Stimulated activated CD4-positive, alpha-beta T cell treated with anti-CD3 and anti-CD28 coated beads, Interleukin-12 subunit alpha, Interleukin-12 subunit beta, amount 100 ng/mL, for 24 hours (primary cell): ENCODE measurements at places on chromosomes 11 and 22.

DNA sequence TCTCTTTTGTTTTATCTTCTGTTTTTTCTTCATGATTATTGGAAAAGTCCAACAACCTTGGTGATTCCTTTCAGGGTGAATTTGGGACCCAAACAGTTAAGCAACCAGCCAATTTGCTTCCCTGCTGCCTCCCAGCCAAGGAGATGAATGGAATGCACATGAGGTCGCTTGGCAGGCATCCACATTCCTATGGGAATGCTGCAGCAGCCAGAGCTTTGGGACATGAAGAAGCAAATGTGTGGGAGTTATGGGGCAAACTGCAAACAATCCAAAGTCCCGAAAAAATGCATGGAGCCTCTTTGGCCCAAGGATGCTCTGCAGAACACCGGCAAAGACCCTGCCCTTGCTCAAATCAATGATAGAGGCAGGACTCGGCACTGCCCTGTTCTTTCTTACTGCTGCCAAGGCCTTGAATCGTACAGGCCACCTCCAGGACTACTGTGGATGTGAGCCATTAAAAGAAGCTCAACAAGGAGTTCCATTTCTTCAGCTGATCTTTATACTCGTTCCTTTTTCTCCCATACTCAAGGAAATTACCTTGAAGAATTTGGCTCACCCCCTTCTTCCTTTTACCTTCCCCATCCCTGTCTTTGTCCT, 117.3 kb upstream of the TEAD1 start:
- DNase-seq, result no peak

DNA sequence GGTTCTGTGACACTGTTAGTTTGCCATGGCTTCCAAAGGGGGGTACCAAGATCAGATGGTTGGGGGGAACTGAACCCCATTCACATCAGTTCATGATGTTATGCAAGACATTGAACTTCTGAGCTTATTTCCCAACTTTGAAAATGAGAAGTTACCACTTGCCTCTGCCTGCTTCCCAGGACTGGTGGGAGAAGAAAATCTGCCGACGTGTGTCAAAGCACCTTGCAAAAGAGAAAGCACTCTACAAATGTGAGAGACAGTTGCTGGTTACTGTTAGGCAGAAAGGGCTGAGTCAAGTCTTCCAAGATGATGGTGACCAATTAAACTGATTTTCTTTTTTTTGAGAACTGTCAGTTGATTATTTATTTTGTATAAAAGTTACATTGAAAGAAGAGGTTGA, 45.6 kb downstream of the SMCO4 start:
- no peak for DNase-seq

DNA sequence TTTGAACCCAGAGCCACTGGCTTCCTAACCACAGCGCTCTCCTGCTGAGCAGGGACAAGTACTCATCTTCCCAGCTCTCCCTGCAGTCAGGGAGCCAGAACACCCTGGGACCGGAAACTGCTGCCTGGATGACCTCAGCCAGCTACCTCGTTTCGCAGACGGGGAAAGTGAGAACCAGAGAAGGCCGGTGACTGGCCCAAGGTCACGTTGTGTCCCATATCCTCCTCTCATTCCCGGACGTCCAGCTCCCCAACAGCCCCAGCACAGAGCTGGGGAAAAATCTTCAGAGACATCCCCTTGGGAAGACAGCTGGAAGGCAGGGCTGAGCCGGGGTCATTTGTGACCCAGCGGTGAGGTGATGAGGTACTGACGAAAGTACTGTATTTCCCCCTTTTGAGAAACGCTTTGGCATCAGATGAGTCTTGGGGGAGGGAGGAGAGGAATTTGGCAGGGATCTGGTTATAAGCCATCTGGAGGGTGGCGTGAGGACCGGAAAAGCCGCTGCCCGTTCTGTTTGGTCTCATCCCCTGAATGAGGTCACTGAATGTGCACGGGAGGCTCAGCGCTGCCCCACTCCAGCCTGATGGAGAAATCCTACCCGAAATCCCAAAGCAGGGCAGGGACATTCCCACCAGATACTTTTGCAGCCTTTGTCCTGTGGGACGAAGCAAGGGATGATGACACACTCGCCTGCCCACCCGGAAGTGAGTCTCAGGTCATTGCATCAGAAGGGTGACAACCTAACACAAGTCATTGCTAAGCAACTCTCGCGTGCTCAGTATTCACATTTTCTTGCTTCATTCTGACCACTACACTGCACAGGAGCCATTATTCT, 41.1 kb downstream of the LIF start:
- no peak for DNase-seq

GRCh38 chr22:22474733-22475132, 33.8 kb downstream of the ZNF280B start:
- DNase-seq, result no peak

- DNase-seq, result no peak
Observed at GRCh38 chr11:106461148-106461691, 383.8 kb downstream of the AASDHPPT start.

DNA sequence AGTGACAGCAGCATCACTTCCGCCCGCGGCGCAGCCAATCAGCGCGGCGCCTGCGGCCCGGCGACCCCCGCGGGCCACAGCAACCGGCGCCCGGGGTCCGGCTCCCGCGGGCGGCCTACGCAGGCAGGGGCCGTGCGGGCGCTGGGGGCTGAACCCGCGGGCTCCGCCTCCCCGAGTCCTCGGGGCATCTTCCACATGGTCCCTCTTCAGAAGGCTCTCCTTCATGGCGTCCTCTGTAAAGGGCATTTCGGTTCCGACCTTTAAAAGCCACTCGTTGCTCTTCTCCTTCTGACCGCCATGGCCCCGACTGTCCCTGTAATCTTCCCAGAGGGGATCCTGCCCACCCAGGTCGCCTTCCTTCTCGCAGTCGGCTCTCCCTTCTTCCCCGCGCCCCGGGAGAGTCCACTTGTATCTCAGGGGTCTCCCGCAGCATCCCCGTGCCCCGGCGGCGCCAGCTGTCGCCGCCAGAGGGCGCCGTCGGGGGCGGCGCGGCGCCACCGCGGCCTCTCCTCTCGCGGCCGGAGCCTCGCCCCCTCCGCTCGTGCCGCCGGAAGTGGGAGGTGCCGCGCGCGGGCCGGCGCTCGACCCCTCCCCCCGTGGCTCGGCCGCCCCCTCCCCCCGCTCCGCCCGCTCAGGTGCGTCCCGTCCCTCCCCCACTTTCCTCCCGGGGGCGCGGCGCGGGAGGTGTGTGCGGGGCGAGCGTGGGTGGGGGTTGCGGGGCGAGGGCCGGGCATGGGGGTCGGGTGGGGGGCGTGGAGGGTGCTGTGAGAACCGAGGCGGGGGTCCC, at the start of gene RNF214:
TSS of gene RNF214 (plus strand) at position 580 of the 787 bp plus-strand sequence. CDS start 1,602 bp downstream, outside the sequence.
- DNase-seq, result peak; percentile 60

GRCh38 chr11:133982876-133983275, 26.1 kb upstream of the IGSF9B start:
- DNase-seq, result no peak

DNA sequence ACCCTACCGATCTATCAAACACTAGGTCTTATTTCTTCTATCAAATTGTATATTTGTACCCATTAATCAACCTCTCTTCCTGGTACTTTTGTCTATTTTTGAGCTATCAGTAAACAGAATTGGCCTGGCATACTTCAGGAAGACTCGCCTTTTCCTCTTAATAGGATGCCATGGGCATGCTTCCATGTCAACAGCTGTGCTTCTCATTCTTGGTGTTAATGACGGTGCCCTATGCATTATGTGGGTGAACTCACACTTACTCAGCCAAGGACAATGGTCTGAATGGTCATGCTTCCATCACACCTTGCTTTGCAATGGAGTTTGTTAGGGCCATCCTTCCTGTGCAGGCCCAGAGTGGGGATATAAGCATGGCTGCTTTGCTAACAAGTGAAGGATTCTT, 521.8 kb downstream of the MIAT start:
- no peak for DNase-seq

GRCh38 chr11:2863276-2863618, 22.3 kb downstream of the CDKN1C start:
- no peak for DNase-seq

- DNase-seq, result no peak
Observed at GRCh38 chr22:49811020-49811791, 16.5 kb downstream of the BRD1 start.

DNA sequence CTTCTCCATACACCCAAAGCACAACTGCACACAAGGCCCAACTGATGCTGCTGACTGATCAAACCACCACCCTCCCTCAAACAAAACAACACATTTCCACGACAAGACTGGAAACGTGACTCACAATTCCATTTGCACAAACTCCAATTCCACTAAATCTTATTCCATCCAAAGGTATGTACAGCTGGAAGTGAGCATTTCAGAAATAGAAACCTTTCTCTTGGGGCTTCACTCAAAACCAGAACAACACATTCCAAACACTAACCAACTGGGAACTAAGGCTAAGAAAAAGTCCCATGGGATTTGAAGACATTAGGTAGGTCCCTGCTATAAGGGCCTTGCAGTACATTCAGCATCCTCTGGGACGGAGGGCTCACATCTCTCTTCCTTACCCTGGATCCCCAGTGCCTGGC, 19.6 kb downstream of the MORC2 start:
- no peak for DNase-seq

DNA sequence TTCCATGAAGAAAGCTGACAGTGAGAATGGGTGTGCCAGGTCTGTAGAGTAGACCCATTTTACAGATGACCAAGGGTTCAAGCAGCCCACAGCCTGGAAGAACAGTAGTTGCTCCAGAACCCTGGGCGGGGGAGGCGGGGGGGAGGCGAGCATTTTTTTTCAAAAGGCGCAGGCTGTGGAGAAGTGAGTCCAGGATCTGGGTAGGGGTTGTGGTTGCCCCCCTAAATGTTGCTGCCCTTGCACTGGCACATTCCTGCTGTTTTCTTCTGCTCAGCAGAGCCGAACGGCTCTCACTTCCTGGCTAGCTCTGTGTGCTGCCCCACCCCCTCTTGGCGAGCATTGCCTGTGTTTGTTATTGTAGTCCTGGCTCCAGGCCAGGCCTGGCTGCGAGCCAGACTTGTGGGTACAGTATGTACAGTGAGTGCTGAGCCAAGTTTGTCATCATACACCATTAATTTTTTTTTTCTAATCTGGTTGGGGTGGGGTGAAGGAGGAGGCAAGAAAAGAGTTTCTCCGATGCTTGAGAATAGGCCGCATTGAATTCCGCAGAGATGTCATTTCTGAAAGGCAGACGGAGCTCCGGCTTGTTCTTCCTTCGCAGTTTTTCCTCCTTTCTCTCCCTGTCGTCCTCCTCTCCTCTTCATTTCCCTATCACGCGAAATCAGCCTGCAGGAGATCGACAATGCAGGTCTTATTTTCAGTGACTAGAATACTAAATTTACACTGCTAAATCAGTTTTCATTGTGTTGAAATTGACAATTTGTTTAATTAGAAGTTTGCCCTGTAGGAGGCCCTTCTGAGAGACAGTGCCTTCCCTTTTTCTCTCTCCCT, 100.5 kb downstream of the ZBTB16 start:
- peak; percentile 81 for DNase-seq
